ENCODE measurements at places on chromosomes 3 and 15. TPM values are rescaled to one million over a fixed set of nuclear protein-coding genes. Genes with fewer than 3 reads are reported as not detected.
A peak's percentile ranks its signal among the peaks of the same experiment; 100 is the strongest.

GRCh38 chr3:2920103-2920502 lies 190.1 kb downstream of the IL5RA start:
- DNase-seq = no peak

DNA sequence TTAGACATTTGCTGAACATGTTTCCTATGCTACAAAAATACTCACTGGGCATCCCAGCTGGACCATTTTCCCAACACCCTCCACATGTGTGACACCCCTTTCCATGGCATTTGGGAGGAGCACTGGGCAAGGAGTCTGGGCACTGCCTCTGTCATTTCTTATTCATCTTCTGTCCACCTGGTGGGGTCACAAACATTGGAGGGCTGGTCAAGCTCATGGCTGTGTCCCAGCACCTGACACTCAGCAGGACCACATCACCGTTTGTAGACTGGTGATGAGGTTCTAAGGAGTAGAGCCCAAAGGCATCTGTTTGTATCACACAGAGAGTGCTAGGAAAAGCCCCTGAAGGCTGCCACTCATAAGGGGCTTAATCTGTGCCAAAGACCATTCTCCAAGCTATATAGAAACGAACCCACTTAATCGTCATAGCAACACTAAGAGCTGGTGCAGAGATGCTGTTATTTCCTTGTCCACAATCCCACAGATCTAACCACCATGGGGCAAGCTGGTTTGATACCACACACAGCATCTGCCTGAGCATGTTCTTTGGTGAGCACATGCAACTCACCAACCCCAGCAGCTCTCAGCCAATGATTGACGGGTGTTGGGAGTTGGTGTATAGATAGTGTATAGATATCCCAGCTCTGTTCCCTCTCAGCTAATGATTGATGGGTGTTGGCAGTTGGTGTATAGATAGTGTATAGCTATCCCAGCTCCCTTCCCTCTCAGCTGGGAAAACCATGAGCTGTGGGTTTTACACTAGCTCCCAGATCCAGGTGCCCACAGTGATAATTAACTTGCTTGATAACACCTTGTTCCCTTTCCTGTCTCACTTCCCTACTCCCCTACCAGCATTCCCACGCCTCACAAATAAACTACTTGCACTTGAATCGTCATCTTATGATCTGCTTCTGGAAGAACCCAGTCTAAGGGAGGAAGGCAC lies 42.7 kb upstream of the ATP2B2 start:
- no peak for DNase-seq

ACOX2 gene
- 1.1 TPM for total RNA-seq

DNA sequence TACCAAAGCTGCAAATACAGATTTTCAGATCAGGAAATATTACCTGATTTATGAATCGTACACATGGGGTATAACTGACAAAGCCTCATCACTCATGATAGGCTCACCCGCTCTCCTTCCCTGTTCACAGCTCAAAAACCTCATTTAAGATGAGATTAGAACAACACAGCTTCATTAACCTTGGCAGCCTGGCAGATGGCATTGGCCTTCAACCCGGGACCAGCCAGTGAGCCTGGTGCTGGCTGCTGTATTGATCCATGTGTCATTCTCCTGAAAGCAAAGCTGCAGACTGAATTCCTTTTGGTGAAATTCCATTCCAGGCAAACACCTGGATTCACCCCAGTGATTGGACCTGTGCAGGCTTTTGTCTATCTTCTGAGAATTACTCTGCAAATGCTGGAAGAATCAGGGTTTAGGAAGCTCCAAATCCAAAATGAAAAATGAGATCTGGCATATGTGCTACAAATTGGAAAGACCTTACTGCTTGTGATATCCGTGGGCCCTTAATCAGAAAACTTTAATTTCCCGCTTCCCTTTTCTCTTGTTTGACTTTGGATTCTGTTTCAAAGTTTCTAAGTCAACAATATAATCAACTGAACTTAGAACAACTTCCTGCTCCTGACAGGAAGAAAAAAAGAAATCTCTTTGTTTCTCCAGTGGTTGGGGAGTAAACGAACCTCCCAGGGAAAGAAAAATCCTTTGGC lies 189.1 kb upstream of the KBTBD8 start:
- no peak for DNase-seq

GRCh38 chr3:111324645-111325044 lies 217.4 kb upstream of the CD96 start:
- no peak for DNase-seq

GRCh38 chr3:188649521-188649920 lies 495.6 kb downstream of the LPP start:
- no peak for DNase-seq

GRCh38 chr3:184525337-184526087 lies 36.1 kb upstream of the EPHB3 start:
- DNase-seq = peak; percentile 69

GRCh38 chr3:4829031-4829394 lies 150.2 kb upstream of the BHLHE40 start:
- DNase-seq = no peak

BFSP2 gene
- total RNA-seq = not detected

- peak; percentile 45 for DNase-seq
These were observed 151.9 kb upstream of the LINGO1 start for GRCh38 chr15:77784361-77785292.

- no peak for DNase-seq
These were observed 50.8 kb downstream of the CLDN18 start for GRCh38 chr3:138060792-138061191.

- no peak for DNase-seq
These were observed 94.7 kb downstream of the IL5RA start for GRCh38 chr3:3015185-3016089.

DNA sequence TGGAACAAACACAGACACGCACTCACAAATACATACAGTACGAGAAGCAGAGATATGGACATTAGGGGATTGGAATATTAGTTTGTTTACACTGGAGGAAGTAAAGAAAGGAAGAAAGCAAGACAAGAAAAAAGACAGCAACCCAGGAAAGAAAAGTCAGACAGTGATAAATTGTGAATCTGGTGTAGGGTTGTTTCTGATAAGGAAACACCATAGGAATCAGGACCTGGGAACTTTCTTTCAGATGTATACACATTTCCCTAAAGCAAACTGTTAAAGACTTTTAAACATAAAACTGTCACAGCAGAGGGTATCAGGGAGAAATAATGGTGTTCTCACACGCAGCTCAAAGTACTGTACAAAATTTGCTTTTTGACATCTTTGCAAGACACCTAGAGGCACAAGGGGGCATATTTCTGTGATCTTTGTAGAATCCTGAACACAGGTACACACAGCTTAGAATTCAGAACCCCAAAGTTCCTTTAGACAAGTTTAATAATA lies 153.7 kb downstream of the TUSC7 start:
- no peak for DNase-seq

GRCh38 chr15:65052956-65053355 lies 7.8 kb downstream of the SLC51B start:
- DNase-seq = no peak

GRCh38 chr15:56038015-56038414 lies 44.6 kb upstream of the NEDD4 start:
- DNase-seq = no peak

SPTBN5 gene
- 9.4 TPM for total RNA-seq
